ENCODE measurements at places on chromosomes 4 and X. TPM values are rescaled to one million over a fixed set of nuclear protein-coding genes. Genes with fewer than 3 reads are reported as not detected.

- peak; percentile 79 for DNase-seq
Measured at GRCh38 chr4:128355305-128355704, 67.7 kb upstream of the PGRMC2 start.

TLR10 gene
- not detected for total RNA-seq

DNA sequence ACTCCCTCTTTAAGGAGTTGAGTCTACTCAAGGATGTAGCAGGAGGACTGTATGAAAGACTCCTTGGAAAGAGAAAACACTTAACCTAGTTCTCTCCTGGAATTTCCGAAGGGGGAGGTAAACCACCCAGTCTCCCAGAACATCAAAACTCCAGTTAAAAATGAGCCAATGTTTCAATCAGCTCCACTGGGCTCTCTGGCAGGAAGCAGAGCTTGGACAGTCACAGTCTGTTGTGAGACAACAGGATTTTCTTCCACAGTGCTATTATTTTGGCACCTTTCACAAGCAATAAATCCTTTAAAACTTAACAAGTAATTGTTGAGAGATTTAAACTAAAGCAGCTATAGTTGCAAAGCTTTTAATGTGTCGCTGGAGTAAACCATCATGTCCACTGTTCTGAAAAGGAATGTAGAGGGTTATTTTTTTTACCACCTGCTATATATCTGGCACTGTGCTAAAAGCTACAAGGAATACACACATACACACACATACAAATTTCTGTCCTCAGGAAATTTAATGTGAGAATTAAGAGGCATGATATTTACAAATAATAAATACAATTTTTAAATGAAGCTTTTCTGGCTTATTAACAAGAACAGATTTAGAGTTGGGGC lies 229.2 kb upstream of the INTU start:
- DNase-seq: no peak

DNA sequence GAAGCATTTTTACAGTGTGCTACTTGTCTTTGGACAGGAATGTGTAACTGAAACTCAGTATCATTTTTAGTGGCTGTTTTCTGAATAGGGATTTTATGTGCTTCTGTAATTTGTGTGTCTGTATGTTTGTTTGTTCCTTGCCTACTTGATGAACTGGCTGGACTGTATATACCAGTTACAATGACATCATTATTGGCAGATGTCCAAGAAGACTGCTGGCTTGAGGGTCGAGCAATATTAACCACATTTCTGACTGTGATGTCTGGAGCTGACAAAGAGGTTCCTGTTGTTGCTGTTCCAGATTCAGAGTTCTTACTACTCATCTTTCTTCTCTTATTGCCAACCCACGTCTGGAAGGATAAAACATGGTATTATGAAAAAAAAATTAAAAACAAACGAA lies 33.0 kb downstream of the HDX start:
- DNase-seq: no peak

DKC1 gene
- total RNA-seq: 32.3 TPM

FDCSP gene
- total RNA-seq: not detected

GRCh38 chrX:9578083-9578779 lies 113.4 kb downstream of the TBL1X start:
- DNase-seq: no peak

GRCh38 chr4:3305610-3306371 lies 13.0 kb downstream of the RGS12 start:
- DNase-seq: no peak

DNA sequence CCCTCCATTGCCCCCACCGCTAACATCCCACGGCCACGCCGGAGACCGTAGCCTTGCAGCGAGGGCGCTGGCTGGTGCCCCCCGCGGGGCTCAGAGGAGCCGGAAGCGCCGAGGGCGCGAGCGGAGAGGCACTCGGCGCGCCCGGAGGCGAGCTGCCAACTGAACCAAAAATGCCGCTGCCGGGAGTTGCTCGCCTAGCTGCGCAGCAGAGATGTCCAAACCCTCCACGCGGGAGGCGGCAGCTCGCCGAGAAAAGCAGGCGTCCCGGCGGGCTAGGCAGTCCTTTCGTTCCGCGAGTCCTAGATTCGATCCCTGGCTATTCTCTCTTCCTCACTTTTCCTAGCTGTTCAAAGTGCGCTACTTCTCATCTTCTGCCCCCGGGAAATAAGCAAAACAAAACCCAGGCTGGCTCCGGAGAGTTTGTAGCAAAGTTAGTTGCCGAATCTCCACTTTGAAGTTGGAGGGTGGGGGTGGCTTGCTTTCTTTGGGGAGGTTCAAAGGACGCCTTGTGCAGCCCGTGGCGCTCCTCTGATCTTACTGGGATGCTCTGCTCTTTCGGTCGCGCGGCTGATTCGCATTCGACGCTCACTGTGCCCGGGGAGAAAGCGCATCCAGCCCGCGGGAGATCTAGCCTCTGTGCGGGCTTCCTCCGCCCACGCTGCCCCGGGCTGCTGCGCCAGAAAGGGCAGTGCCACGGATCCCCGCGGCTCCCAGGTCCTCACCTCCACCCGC lies 723 bp downstream of the NKX6-1 start:
- DNase-seq: no peak
